ENCODE measurements at places on chromosomes 13 and 19.

GRCh38 chr13:78192716-78193115 lies 274.1 kb upstream of the EDNRB start:
- peak; percentile 24 for DNase-seq

DNA sequence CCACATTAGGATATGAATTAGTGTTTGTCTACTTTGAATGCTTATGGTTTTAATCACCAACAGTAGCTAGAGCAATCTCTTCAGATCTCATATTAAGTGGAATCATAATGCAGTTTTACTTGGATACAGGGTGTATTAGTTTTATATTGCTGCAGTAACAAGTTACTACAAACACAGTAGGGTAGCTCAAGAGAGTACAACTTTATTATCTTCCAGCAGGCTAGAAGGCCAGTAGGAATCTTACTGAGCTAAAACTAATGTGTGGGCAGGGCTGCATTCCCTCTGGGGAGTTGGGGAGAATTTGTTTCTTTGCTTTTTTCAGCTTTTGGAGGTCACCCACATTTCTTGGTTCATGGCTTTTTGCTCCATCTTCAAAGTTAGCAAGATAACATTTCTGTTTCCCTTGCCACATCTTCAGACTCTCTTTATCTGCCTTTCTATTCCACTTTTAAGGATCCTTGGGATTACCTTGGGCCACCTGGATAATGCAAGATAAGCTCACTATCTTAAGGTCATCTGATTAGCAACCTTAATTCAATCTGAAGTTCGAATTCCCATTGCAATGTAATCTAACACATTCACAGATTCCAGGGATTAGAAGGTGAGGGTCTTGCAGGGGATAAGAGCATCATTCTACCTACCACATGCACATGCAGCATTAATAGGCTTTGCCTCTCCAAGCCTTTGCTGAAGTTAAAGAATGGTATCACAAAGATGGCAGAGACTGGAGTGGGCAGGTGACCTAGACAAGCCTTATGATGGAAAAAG lies 134.1 kb upstream of the SLC10A2 start:
- DNase-seq: no peak

DNA sequence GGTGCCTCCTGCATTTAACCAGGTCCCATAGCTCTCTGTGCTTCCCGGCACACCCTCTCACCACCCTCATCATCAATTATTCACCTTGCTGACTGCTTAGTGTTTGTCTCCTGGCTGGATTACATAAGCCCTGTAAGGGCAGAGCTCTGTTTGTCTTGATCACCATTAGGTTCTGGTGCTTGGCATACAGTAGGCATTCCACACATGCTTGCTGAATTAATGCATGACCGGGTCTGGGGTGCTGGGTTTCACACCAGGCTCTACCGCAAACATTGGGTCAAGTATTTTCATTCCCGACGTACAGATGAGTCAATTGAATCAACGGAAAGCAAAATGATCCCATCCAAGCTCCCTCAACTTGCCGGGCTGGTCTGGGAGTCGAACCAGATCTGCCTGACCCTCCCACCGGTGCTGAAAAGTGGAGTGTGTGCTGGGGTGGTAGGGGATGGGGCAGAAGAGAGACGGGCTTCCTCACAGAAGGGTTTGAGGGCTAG lies 28.5 kb downstream of the VAV1 start:
- no peak for DNase-seq

DNA sequence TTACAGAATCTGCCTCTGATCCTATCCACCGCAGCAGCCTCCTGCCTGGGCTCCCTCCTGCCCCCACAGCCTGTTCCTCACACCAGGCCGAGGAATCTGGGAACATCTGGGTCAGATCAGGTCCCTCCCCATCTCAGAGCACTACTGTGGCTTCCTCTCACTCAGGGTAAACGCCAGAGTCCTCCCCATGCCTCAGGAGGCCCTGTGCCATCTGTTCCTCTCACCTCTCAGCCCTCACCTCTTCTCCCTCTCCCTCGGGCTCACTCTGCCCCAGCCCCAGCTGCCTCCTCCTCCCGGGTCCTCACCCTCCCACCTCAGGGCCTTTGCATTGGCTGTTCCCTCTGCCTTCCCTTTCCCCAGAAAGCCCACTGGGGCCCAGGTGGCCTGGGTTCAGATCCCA lies 18.2 kb downstream of the FCGBP start:
- DNase-seq: no peak

DNA sequence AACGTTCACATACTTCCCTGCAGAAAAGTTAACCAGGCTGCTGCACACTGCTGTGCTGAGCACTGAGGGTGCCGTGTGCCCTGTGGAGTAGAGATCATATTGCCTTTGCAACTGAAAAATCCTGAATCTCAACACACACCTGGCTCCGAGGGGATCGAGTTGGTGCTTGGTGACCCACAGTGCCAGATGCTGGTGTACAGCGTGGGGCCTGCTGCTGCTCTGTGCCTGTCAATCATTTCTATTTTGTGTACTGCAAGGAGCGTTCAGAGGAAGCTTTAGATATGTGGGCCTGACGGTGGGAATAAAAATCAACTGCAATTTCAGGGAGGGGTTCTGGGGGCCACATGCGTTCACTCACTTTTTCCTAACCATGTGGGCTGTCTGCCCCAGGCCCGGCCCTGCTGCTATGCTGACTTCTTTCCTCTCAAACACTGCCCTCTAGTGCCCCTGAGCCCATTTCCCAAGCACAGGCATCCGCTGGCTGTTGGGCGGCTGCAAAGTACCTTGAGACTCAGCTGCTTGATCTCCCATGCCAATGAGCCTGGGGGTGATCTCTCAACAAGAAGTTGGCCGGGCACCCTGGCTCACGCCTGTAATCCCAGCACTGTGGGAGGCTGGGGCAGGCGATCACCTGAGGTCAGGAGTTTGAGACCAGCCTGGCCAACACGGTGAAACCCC lies 9.7 kb upstream of the LENG8 start:
- no peak for DNase-seq

- no peak for DNase-seq
Measured at GRCh38 chr13:46097663-46098062, 7.2 kb downstream of the CPB2 start.

DNA sequence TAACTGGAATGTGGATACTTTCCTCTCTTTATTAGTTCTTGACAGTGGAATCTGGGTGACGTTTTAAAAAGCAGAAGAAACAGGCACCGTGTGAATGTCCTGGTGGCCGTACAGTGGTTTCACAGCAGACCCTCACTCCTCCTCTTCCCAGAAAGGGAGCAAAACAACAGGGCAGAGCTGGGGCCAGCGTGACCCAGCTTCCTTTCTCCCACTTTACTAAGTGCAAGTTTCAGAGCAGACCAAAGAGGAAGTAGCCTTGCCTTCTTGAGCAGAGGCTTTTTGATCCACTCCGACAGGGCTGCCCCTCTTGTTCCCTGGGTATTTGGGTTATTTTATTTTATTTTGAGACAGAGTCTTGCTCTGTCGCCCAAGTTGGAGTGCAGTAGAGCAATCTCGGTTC lies 19.6 kb upstream of the C19orf33 start:
- no peak for DNase-seq

DNA sequence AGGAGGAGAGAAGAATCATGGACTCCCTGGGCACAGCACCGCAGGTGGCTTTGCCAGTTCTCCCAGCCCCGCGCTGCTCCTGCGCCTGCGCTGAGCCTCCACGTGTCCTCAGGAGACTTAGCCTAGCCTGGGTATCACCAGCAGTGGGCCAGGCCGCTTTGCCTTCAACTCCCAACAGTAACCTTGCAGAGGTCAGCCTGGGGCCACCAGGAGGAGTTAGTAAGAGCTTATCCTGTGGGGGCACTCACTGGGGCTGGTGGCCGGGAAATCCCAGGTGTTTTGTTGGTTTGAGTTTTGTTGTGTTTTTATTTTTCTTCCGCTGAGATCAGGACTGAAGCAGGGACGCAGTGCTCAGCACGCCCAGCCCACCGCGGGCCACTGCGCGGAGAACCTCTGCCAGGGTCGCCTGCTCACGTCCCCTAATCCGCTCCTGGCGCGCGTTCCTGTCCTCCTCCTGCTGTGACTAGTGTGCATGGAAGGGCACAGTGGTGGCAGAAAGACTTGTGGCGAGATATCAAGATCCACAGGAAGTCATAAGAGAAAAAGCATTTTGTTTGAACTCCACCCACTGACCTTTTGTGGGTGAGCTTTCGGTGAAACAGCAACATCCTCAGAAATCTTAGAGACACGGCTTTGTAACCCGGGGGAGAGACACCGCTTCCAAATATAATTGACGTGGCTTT lies 207.4 kb upstream of the RFC3 start:
- no peak for DNase-seq
